ENCODE measurements at places on chromosomes 2 and 18.
A peak's percentile ranks its signal among the peaks of the same experiment; 100 is the strongest.

GRCh38 chr2:133177196-133177595 lies 391.1 kb downstream of the NCKAP5 start:
- DNase-seq: no peak

DNA sequence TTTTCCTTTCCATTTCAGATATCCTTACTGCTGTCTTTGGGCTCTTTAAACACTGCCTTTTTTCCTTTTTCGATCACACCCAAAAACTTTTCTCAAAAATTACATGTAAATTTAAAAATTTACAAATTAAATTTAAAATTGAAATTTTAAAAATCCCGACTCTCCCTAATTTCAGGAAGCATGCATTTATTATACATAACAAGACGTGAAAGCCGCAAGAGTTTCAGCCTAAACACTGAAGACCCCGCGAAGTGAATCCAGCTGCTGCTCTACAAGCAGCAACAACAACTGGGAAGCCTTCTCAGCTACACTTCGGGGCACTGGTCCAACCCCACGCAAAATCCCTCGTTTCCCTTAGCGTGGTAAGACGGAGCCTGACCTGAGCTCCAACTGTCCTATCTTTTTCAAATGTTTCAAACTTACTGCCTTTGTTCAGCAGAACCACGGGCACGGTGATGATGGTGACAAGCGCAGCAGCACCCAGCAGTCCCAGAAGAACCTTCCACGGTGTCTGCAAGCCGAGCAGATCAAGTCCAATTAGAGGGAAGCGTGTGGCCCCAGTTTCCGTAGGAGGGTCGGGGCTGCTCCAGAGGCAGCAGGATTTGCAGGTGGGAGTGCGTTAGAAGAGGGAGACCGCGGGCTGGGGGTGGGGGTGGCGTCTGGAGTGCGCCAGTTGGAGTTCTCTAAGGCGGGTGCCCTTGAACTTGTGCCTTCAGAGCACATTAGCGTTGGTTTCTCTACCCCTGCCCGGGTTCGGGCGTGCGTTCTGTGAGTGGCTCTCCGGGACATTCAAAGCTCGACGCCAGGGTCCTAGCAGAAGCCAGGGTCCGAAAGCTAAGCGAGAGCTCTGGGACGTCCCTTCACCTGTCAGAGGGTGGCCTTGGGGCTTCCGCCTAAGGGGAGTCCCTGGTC lies 783 bp downstream of the DPP4 start:
- DNase-seq: peak; percentile 14

DNA sequence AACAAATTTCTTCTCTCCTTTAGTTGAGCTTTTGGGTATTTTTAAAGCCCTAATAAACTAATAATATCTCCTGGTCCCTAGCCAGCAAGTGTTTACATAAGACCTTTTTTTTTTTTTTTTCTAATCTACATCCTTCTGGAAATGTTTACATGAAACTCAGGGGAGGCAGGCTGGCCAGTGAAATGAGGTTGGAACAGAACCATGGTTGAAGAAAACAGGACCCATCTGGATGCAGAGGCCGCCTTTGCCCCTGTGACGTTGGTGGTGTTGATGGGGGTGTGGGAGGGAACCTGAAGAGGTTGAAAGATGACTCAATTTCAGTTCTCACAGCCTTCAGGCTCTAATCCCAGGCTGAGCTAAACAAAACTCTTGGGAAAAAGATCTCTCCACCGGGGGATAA lies 118.5 kb downstream of the NRP2 start:
- no peak for DNase-seq

DNA sequence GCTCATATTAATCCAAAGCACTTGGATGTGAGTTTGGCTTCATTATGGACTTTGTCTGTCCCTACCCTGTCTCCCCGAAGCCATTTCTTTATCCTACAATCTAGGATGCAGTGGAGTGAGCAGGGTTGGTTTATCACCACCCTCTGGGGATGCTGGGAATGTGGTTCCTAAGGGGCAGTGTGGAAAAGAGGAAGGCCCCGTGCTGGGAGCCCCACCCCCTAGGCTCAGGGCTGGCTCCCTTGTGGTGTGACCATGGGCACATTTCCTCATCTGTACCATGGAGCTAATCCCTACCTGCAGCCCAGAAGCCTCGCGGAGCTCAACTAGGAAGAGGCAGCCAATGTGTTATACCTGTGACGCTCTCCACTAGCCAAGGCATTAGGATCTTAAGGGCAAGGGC lies 92.5 kb downstream of the TGOLN2 start:
- DNase-seq: no peak

- DNase-seq: no peak
Observed at GRCh38 chr2:44758591-44758990, 182.9 kb upstream of the SIX3 start.
